Omental fat pad (tissue), 4 donors: ENCODE measurements at places on chromosomes 6 and 20.

GRCh38 chr6:13813621-13814175 is 659 bp downstream of the MCUR1 start:
- peak; percentile 25 for DNase-seq

GRCh38 chr6:152167641-152168603 is 360.4 kb downstream of the ESR1 start:
- DNase-seq, result no peak

- DNase-seq, result no peak
Measured at GRCh38 chr20:48708116-48708515, 119.7 kb downstream of the PREX1 start.

DNA sequence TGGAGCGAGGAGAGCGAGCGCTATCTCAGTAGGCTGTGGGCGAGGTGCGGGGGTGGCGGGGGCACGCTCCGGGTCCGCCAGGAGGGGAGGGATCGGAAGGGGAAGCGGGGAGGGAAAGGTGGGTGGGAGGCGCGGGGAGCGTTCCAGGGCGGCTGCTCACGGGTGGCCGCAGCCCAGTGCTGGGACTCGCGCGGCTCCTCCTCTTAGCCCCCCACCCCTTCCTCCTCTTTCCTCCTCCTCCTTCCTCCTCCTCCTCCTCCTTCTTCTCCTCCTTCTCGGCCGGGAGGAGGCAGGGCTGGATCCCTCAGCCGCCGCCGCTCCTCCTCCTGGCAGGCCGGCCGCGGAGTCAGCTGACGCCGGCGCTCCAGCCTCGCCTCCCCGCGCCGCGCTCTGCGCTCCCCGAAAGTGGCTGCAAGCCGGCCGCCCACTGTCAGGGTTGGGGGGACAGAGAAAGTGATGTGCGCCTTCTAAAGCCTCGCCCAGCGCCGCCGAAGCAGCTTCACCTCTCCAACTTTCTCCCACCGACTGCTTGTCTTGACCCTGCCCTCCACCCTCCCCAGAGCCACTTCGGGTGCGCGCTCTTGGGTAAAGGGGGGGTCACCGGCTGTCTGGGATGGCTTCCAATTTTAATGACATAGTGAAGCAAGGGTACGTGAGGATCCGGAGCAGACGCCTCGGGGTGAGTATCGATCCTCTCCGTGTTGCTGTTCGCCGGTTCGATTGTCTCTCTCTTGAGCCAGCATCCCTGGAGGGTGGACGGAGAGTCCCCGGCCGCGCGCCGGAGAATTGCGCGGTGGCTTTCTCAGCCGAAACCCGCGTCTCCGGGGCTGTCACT is at the start of gene DOK5:
Gene DOK5 (plus strand): TSS at position 260 of the 835 bp plus-strand sequence. CDS start 354 bp downstream, at position 614.
- no peak for DNase-seq
